ENCODE measurements at places on chromosomes 13 and 19.

DNA sequence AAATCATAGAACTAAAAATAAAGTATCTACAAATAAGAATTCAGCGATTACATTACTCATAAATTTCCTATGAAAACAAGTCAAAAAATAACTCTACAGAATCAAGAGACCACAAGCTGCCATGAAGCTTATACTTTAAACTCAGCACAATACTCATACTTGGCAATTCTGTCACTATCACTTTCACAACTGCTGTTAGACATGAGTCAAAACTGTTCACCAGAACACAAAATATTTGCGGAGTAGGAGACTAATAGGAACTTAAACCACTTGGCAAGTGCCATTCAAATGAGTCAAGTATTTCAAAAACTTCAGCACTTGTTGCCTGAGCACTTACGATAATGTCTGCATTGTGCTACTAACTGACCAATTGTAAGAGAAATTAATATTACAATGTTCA lies 387.8 kb upstream of the GPC6 start:
- no peak for DNase-seq

DNA sequence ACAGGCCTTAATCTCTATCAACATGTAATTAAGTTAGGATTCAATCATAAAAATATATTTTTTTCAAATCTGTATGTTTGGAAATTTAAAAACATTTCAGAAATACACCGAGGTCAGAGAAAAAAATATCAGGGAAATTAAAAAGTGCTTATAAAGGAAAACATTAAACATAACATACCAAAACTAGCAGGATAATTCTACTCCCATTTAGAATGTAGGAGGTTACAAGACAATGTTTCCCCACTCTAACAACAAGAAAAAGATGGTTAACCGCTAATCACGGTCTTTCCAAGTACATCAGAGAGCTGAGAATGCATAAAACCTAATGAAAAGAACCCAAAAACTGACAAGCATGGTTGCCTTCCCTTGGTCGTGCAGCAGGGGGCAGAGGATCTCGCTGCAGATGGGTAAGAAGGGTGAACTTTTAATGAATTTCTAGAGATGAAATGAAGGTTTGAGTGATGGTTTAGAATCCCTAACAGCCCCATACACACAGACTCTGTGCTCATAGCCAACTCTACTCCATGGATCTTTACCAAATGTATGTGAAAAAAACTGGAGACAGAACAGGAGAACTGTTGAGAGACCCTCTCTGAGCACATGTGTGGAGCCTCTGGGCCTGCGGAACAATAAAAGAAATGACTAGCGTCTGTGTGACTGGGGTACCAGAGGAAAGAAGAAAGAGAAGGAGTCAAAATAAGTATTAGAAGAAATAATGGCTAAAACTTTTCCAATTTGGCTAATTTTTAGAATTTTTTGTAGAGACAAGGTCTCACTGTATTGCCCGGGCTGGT lies 51.3 kb upstream of the LSM14A start:
- DNase-seq, result no peak

DNA sequence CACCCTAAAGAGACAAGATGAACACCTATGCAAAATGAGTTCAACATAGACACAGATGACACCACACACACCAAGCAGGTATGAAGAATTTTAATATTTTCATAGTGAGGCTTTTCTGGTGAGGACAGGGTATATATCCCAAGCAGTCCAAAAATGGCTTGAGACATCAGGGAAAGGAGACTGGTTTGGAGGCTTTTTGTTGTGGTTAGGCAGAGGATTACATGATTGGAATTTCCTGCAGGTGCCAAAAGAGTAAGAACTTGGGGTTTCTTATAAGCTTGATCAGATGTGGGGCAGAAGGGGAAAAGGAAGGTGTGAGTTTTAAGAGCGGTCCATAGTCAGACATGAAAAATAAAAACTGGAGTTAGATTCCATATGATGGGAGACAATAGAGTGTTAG lies 420.8 kb upstream of the SLITRK1 start:
- no peak for DNase-seq

GRCh38 chr19:36528921-36529518 lies 949 bp upstream of the ZNF260 start:
- DNase-seq, result no peak

DNA sequence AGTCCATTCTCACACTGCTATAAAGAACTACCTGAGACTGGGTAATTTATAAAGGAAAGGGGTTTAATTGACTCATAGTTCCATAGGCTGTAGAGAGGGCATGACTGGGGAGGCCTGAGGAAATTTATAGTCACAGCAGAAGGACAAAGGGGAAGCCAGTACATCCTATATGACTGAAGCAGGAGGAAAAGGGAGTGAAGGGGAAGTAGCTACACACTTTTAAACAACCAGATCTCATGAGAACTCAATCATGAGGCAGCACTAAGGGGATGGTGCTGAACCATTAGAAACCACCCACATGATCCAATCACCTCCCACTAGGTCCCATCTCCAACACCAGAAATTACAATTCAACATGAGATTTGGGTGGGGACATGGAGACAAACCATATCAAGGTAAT lies 209.1 kb downstream of the DIAPH3 start:
- no peak for DNase-seq

GRCh38 chr13:77599351-77599750 lies 63.8 kb downstream of the SCEL start:
- no peak for DNase-seq

- DNase-seq, result no peak
Measured at GRCh38 chr13:79675931-79676660, 195.1 kb downstream of the NDFIP2 start.

DNA sequence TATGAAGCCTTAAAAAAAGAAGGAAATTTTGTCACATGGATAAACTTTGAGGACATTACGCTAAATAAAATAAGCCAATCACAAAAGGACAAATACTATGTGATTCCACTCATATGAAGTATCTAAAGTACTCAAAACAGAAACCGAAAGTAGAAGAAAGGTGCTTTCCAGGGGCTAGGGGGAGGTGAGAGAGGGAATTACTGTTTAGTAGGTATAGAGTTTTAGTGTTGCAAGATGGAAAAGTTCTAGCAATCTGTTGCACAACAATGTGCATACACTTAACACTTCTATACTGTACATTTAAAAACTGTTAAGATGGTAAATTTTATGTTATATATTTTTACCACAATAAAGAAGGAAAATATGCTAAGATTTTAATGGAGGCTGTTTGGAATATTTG lies 83.0 kb downstream of the POLR1D start:
- no peak for DNase-seq

DNA sequence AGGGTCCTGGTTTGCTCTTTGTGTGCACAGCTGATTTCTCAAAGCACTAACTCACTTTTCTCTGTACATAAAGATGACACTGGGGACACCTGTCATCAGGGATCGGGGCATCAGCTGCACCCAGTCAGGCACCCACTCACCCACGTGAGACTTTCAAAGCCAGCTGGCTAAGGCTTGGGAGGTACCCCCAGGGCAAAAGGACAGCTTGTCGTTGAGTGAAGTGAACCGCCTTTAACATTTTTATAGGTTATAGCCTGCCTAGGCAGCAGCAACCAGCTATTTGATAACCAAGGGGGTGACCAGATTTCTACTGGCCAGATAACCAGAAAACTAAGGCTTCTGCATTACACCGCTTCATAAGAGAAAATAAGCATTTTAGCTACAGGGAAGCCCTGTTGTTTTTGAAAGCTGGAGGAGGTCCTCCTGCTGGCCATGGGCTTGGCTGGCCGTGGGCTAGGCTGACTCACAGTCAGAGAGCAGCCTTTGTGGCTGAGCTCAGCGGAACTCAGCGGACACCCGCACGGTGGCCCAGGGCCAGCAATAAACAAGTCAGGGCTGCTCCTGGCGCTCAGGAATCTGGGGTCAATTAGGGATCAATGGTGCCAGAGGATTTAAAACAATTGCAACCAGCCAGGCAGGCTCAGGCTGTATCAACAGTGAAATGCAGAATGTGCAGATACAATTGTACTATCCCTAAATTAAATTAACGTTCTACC lies 57.1 kb downstream of the ALOX5AP start:
- DNase-seq, result no peak

- DNase-seq, result no peak
Measured at GRCh38 chr19:38870612-38871011, 7.5 kb downstream of the RINL start.

Measured in cortex of kidney (tissue), 1 donor.